ENCODE measurements at places on chromosomes 5 and 9. TPM values are rescaled to one million over a fixed set of nuclear protein-coding genes. Genes with fewer than 3 reads are reported as not detected.

KCNV2 gene
- total RNA-seq = not detected

SPACA9 gene
- total RNA-seq = 2.0 TPM

GRCh38 chr9:38285236-38285635 lies 107.3 kb upstream of the ALDH1B1 start:
- DNase-seq = no peak

DNA sequence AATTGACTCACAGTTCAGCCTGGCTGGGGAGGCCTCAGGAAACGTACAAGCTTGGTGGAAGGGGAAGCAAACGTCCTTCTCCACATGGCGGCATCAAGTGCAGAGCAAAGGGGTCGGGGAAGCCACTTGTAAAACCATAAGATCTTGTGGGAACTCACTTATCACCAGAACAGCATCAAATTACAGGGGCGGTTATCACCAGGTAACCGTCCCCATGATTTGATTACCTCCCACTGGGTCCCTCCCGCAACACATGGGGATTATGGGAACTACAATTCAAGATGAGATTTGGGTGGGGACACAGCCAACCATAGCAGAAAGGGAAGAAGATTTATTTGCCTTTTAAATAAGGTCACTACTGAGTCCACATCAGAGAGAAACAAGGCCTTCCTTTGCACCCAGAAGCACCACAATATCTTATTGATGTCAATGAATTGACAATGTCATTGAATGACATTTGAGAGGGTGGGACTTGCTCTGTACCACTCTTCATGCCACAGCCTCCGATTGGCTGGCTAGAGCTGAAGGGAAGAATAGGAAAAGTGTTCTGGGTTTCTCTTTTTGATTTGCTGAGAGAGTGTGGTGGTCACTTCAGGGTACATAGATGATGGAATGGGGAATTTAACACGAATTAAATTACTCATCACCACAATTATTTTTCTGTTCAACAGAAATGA lies 11.0 kb downstream of the SKP2 start:
- no peak for DNase-seq
